Pulmonary artery endothelial cell (primary cell): ENCODE measurements at places on chromosomes 5 and 9. TPM values are rescaled to one million over a fixed set of nuclear protein-coding genes. Genes with fewer than 3 reads are reported as not detected.

NAIF1 gene
- 10.1 and 16.3 TPM in 2 replicates for total RNA-seq

PGM5 gene
- 0.07 and 0.26 TPM in 2 replicates for total RNA-seq

PRSS3 gene
- total RNA-seq: 20.3 and 30.8 TPM in 2 replicates

ANP32B gene
- total RNA-seq: 8.5 and 13.1 TPM in 2 replicates

GRXCR2 gene
- total RNA-seq: not detected in 2 replicates

PDE6A gene
- total RNA-seq: not detected in 2 replicates

ABO gene
- not detected in 2 replicates for total RNA-seq
